DMS79 (cell line): ENCODE measurements at places on chromosomes 2 and 18.

GRCh38 chr2:134466141-134466540 is 212.3 kb downstream of the MGAT5 start:
- DNase-seq = no peak

DNA sequence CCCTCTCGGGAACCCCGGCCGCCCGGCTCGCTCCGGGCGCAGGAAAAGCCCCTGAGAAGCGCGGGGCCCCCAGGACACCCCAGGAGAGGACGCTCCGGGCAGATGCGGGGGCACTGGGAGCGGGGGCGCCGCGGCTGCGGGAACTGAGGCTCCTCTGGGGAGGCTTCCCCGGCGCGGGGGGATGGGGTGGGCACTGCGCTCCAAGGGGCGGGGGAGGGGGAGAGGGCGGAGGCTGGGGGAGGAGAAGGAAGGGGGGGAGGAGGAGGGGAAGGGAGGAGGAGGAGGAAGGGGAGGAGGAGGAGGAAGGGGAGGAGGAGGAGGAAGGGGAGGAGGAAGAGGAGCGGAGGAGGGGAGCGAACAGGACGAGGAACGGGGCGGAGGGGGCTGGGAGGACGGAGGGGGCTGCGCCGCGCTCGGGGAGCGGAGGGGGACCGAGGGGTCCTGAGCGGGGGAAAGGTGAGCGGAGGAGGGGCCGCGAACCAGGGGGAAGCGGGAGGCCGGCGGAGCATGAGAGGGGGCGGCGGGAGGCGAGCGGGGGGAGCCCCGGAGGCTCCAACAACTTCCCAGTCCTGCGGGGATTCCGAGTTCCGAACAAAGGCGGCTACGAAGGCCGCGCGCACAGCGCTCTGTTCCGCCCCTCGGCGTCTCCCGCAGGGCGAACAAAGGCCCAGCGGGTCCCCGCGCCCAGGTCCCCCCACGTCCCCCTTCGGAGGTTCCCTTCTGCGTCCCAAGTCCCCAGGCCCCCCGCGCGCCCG is 742 bp downstream of the PXDN start:
- DNase-seq = no peak

- peak; percentile 20 for DNase-seq
Measured at GRCh38 chr2:10668402-10669012, 21.3 kb downstream of the NOL10 start.

- DNase-seq = peak; percentile 15
Measured at GRCh38 chr2:229714080-229714735, at the start of gene DNER. TSS of gene DNER (minus strand) at chr2:229714555. CDS start at chr2:229714423, 132 bp downstream.

DNA sequence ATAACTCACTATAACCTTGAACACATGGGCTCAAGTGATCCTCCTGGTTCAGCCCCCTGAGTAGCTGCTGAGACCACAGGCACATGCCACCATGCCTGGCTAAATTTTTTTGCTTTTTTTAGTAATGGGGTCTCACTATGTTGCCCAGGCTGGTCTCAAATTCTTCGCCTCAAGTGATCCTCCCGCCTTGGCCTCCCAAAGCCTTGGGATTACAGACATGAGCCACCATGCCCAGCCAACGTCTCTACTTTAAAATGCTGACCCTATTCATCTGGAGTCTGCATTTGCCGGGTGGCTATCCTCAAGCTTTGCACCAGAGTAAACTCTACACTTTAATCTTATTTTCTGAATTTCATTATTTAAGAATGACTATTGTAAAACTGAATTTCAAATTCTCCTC is 37.6 kb upstream of the RALBP1 start:
- DNase-seq = no peak
